ENCODE measurements at places on chromosomes 6 and 20.
A peak's percentile ranks its signal among the peaks of the same experiment; 100 is the strongest.

- DNase-seq: no peak
These were observed 142.4 kb downstream of the GMDS start for GRCh38 chr6:2102966-2103365.

DNA sequence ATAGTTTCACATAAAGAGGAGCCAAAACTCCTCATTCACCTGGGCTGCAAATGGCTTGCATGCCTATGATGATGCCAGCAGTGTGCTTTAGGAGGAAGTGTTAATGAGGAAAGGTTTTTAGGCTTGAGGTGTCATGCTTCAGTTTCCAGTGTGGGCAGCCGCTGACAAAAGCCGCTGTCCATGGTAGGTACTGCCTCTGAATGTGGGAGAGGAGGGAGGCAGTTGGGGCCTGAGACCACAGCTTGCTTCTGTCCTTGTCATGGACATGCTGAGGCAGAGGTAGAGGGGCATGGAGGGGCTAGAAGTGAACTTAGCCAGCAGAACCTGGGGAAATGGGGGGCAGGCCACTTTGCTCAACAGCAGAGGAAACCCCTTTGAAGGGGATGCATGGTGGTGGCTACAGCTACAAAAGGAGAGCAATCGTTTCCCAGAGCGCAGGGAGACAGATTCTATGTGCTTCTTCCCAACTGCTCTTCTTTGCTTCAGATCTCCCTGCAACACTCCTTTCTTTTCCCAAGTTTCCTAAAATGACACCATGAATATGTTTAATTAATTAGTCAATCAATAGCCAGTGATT, 372.1 kb upstream of the CNR1 start:
- no peak for DNase-seq

DNA sequence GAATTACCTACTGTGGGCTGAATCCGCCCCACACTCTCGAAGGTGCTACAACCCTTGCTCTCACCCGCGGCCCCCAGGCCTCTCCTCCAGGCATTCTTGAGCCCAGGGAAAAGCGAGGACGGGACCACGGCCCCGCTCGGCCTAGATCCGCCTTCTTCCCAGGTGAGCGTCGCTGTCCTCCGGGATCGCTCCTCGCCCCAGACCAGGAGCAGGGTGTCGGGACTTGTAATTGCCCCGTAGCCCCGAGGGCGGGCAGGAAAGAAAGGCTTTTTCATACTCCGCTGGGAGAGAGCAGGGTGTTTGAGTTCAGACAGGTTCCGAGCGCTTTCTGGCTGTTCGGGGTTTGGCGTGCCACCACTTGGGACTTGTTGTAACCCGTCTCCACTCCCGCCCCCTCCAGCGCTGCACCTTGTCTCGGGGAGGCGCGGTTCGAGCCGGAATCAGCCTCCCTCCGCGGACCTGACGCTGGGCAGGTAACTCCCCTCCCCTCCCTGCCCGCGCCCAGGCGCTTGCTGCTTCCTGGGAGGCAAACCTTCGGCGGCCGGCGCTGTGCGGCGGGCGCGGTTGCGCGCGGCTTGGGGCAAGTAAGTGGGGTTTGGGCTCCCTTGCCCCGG, at the start of gene FAM83B:
Gene FAM83B (plus strand): TSS at position 529 of the 614 bp plus-strand sequence. CDS start 23,476 bp downstream, outside the sequence.
- DNase-seq: peak; percentile 74

DNA sequence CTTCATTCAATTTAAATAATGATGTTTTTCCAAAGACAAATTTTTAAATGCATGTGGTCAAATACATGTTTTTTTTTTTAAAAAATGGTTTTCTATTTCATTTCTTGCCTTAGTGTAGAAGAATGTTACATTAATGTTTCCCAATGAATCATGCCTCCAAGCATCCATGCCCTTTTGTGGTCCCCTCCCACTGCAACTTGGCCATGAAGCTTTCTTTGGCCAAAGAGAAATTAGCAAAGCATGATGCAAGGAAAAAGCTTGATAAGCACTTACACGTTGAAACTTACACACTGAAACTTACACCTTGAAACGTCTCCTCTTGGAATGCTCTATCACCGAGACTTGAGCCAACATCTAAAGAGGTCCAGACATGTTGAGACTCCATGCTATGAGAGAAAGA, 93.0 kb upstream of the ELOVL5 start:
- DNase-seq: no peak
